Large intestine (tissue), 12 donors: ENCODE measurements at places on chromosomes 7 and 10. TPM values are rescaled to one million over a fixed set of nuclear protein-coding genes. Genes with fewer than 3 reads are reported as not detected.

The FAM131B gene
- 5.8 TPM for polyA plus RNA-seq

The LRMDA gene
- 5.3 TPM for polyA plus RNA-seq

The WDR86 gene
- 12.0 TPM for polyA plus RNA-seq

DNA sequence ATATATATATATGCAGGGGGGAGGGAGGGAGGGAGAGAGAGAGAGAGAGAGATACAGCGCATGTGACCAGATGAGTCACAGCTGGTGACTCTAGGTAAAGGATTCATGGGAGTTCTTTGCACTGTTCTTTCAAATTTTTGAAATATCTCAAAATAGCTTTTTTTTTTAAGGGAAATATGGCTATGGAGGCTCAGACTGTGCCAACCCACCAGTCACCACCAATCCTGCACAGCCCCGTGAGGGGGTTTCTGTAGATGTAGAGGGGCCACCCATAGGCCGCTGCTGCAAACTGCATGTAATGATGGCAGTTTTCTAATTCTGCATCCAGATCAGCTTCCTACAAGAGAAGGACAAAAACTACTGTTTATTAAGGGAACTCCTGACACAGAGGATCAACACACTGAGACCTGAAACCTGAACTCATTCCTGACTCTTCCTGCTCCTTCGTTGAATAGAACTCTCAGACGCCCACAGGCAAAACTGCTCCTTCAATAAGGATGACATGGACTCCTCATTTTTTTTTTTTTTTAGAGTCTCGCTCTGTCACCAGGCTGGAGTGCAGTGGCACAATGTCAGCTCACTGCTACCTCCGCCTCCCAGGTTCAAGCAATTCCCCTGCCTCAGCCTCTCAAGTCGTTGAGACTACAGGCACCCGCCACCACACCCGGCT lies 17.3 kb downstream of the DAGLB start:
- no peak for DNase-seq

GRCh38 chr7:135978624-135979023 lies 1.5 kb upstream of the MTPN start:
- DNase-seq: no peak

GRCh38 chr10:101818872-101819633 lies 809 bp upstream of the OGA start:
- peak; percentile 60 for DNase-seq

- peak; percentile 93 for DNase-seq
These were observed 3.6 kb downstream of the ZNF488 start for GRCh38 chr10:47380341-47381102.

DNA sequence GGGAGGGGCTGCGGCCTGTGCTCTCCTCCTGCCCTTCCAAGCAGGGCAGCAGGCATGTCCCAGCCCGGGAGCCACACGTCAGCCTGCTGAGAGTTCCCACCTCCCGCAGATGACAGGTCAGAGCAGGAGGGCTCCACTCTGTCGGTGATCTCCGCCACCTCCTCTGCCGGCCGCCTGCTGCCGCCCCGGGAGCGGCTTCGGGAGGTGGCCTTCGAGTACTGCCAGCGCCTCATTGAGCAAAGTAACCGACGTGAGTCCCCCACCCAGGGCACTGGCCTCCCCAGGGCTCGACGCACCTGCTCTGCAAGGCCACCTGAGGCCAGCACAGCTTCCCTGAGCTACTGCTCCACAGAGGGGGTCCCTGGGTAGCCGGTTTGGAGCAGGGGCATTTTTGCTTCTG lies 9.4 kb downstream of the AP5Z1 start:
- DNase-seq: no peak

- no peak for DNase-seq
These were observed 112.4 kb downstream of the ANKRD26 start for GRCh38 chr10:26987851-26988250.

- DNase-seq: no peak
These were observed 22.8 kb downstream of the PRKAG2 start for GRCh38 chr7:151853896-151854719.

The TMEM213 gene
- polyA plus RNA-seq: 0.01 TPM

GRCh38 chr7:1703441-1703840 lies 33.4 kb downstream of the ELFN1 start:
- DNase-seq: no peak

DNA sequence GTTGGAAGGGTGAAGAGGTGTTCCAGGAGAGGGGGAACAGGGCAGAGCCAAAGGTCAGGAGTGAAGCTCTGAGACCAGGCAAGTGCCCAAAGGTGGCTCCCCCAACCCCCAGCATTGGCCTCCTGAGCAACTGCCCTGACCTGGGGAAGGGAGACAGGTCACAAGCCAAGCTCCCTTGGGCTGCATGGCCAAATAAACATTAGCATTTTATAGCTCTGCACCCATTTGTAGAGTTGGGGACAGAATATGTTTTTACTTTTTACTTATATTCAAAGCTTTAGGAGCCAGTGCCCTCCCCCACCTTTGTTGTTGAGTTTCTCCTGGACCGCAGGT lies 4.0 kb downstream of the UNC5B start:
- no peak for DNase-seq

DNA sequence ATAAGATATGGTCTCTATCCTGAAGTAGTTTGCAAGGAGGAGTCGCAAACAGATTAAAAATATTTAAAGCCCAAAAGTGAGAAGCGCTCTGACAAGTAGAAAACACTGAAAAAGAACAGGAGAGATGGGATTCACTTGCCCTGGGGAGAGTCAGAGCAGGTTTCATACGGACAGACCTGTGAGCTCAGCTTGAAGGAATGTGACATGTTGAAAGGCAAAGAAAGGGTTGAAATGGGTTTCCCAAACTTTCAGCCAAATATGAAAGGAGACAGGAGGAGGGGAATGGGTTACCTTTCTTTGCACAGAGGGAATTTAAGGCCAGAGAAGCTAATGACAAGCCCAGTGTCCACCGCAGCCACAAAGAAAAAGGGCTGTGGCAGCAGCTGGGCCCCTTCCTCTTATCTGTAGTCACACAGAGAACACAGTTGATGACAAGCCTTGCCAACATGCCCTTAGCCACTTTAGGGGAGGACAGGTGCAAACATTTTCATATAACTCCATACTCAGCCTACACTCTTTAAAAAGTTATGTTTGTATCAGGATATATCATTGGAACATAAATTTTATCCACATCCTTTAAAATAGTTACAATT lies 14.9 kb downstream of the HOXA1 start:
- no peak for DNase-seq

- no peak for DNase-seq
These were observed 218.6 kb downstream of the THSD7A start for GRCh38 chr7:11613292-11613930.

GRCh38 chr7:93119191-93119905 lies 1.6 kb upstream of the SAMD9 start:
- DNase-seq: no peak

- no peak for DNase-seq
These were observed 4.1 kb downstream of the NUDT1 start for GRCh38 chr7:2245883-2246675.

- no peak for DNase-seq
These were observed 917 bp downstream of the ZNF365 start for GRCh38 chr10:62374862-62375710.

The FOXI2 gene
- not detected for polyA plus RNA-seq

The NUDT13 gene
- polyA plus RNA-seq: 4.8 TPM

- DNase-seq: no peak
These were observed 83.2 kb downstream of the HECTD2 start for GRCh38 chr10:91493313-91493712.

DNA sequence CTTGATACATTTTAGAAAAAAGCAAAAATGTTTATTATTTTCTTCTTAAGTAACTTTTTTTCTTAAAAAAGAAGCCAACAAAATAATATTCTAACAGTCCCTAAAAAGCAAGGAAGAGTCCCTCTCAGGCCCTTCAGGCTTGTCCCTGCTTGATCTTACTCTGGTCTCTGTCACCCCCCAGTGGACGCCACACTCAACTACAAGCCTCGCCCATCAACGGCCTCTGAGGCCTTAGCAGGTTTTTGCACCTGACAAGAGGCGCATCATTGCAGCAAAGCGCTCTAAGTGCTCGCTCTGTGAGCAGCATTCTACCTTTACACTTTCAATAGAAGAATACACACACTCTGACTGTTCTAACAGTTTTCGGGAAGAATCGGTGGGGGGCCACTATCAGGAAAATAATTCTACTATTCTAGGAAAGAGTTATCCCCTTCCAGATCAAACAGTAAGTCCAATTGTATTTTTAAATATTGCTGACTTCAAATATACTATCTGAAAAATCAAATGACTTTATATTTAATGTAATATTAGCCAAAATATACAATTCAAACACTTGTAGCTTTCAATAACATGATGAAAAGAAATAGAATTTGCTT lies 139.2 kb downstream of the USP6NL start:
- DNase-seq: peak; percentile 23

GRCh38 chr10:109982123-109982522 lies 25.7 kb upstream of the ADD3 start:
- DNase-seq: peak; percentile 79

DNA sequence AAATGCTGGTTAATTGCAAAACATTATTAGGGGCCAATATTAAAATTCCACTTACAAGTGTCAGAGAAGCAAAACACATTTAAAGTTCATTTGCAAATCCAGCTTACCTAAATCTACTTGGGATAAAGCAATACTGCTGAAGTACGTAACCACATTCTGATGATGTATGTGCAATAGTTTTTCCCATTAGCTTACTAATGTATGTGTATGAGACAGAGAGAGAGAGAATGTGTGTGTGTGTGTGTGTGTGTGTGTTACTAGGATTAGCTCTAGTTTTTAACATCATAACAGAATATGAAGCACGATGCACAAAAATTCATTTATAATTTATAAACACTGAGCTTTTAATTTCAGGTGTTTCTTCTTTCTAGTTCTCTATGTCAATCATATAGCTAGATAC lies 1074.2 kb upstream of the C7orf33 start:
- DNase-seq: no peak

The ZNF503 gene
- polyA plus RNA-seq: 17.8 TPM

The SLC13A1 gene
- 1.7 TPM for polyA plus RNA-seq

The MRLN gene
- polyA plus RNA-seq: 0.33 TPM

The PTPRE gene
- polyA plus RNA-seq: 21.6 TPM

- DNase-seq: no peak
These were observed 20.9 kb downstream of the RGS10 start for GRCh38 chr10:119521443-119522204.

DNA sequence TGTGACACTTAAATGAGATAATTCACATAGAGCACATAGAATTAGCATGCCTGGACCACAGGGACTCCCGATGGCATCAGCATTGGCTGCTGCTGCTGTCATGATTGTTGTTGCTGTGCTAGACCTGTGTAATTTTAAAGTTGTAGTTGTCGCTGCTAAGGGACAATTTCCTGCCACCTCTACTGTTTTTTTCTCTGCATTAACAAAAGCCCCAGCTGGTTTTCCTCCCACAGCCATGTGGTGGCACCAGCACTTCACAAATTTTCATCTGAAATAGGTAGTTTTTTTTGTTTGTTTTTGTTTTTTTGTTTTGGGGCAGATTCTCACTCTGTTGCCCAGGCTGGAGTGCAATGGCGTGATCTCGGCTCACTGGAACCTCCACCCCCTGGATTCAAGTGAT lies 25.4 kb upstream of the PRXL2A start:
- DNase-seq: peak; percentile 42
